ENCODE measurements at places on chromosomes 5 and 9.

DNA sequence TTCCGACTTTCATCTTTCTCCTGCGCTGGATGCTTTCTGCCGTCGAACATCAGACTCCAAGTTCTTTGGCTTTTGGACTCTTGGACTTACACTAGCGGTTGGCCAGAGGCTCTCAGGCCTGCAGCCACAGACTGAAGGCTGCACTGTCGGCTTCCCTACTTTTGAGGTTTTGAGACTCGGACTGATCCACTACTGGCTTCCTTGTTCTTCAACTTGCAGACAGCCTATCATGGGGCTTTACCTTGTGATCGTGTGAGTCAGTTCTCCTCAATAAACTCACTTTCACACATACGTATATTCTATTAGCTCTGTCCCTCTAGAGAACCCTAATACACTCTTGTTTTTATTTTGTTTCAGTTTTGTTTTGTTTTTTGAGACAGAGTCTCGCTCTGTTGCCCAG lies 10.3 kb downstream of the FKBP15 start:
- no peak for DNase-seq

- no peak for DNase-seq
Observed at GRCh38 chr5:160937570-160937969, 85.6 kb upstream of the ATP10B start.

DNA sequence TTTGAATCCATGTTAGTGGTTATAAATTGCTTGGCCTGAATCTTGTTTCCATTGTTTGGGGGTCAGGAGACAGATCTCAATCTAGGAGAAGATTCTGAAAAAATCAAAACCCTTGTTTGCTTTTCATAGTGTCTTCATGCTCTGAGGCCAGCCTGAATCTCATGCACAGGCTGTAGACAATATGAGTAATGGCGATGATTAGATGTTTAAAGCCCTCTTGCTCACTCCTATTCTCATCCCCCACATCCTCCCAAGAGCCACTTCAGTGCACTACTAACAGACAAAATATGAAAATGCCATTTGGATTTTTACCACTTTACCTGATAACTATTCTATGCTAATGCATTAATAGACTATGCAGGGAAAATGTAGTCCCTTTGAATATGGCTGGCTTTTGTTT lies 129.4 kb downstream of the NUDT12 start:
- no peak for DNase-seq

GRCh38 chr5:158406884-158407823 lies 548.2 kb upstream of the CLINT1 start:
- no peak for DNase-seq

GRCh38 chr5:63240063-63240755 lies 661.6 kb downstream of the LRRC70 start:
- no peak for DNase-seq

- no peak for DNase-seq
Observed at GRCh38 chr9:111427186-111427585, 57.0 kb downstream of the ECPAS start.

DNA sequence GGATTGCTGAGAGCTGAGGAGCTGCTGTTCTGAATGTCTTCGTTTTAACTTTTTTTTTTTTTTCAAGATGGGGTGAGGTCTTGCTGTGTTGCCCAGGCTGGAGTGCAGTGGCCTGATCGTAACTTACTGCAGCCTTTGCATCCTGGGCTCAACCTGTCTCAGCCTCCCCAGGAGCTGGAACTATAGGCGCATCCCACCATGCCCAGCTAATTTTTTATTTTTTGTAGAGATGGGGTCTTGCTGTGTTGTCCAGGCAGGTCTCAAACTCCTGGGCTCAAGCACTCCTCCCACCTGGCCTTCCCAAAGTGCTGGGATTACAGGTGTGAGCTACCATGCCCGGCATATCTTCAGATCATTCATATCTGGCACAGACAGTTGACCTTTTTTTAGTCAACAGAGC lies 46.5 kb downstream of the TRIO start:
- no peak for DNase-seq

- no peak for DNase-seq
Observed at GRCh38 chr5:90326995-90327394, 82.6 kb downstream of the CETN3 start.

DNA sequence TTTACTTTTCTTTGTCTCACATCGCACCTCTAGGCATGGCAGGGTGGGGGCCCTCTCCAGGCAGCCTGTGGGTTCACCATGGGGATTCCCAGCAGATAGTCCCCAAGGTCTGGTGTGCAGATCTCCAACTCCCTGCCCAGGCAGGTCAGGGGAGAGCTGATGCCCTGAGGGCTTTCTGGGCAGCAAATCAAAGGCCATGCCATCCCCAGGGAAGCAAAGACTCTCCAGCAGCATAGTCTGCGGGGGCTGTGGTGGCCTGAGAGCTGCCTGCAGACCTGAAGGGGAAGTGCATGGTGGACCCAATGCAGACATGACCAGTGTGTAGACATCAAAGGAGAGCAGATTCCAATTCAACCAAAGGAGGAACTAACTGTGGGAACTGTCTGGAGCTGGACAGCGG lies 7.7 kb downstream of the NEURL1B start:
- DNase-seq = no peak

DNA sequence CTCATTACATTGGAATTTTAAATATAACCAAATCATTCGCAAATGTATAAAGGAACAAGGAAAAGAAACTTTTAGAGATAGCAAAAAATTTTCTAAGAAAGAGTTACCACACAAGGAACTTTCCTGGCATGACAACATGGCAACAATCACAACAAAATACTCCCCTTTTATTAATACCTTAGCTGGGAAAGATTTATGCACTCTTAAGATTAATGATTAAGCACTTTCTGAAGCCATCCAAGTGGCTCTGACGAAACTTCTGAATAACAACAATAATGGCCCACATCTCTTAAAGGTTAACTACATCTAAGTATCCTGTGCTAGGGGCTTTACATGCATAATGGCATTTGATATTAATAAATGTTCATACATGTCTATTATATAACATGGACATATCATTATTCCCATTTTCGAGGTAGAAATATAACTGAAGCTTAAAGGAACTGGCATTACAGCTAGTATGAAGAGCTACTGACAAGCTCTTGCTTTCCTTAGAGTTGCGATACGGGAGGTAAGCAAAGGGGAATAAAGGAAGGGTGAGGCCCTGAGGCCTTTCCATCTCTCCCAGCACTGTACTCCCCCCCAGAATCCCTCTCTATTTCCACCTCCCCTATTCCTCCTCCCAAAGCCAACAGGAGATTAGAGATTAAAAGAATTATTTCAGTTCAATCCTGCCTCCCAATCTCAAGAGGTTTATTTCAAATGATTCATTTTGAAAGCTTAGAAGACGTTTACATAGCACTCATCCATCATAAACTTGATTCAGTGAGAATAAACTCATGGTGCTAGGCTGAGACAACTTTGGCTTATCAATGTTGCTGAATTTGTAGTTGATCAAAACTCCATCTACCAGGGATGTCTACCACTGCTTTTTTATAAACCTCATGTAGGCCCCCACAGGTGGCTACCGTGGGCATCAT lies 9.6 kb downstream of the MTMR12 start:
- no peak for DNase-seq

DNA sequence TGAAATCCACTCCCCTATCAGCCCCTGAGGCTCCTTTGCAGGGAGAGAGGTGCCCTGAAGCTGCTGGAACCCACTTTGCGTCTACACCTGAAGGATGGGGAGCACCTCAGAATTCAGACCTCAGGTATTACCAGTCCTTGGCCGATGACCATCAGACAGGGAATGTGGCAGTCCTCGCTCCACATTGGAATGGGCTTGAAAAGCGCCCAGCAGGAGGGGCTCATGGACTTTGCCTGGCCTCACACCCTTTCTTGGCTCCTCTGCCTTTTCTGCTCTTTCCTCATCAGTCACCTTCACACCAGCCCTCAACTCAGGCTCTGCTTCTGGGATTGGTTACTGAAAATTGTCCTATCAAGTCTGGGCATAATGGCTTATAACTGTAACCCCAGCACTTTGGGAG lies 83.9 kb downstream of the BARX1 start:
- DNase-seq = no peak

- no peak for DNase-seq
Observed at GRCh38 chr9:79104216-79104615, 467.5 kb upstream of the TLE4 start.

GRCh38 chr5:39816866-39817265 lies 392.1 kb upstream of the DAB2 start:
- DNase-seq = no peak

GRCh38 chr9:91775011-91775707 lies 174.9 kb downstream of the ROR2 start:
- peak; percentile 17 for DNase-seq

Data from frontal cortex (tissue), 4 donors.